ENCODE measurements at places on chromosomes 2 and 18.

DNA sequence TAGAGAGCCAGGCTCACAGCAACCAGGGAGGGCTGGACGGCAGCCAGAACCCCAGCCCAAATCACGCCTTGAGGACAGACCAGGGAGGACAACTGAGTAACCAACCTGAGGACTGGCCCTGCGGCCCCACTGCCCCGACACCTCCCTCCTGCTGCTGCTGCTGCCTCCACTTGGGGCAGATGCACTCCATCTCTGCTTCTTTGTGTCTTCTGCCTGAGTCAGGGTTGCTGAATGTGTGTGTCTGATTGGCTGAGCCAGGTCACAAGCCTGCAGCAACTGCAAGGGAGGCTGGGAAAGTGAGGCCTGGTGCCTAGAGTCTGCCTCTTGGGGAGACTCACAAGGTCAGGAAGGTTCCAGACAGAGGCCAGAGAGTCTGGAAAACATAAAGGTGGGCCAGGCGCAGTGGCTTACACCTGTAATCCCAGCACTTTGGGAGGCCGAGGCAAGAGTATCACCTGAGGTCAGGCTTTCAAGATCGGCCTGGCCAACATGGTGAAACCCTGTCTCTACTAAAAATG is 83.4 kb downstream of the ZFP36L2 start:
- DNase-seq, result no peak

DNA sequence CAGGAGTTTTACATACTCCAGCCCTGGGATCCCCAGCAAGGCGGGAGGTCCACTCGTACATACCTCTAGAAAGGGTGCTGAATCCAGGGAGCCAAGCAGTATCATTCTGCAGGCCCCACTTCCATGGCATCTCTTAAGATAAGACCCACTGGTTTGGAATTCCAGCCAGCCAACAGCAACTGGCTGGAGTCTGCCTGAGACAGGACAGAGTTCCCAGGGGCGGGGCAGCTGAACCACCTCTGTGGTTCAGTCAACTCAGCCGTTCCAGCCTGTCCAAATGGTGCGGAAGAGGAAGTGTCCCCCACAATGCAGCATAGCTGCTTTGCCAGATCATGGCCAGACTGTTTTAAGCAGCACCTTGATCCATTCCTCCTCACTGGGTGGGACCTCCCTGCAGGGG is 33.2 kb downstream of the ZNF892 start:
- DNase-seq, result no peak

GRCh38 chr2:42999856-43000241 is 207.5 kb upstream of the HAAO start:
- DNase-seq, result no peak

DNA sequence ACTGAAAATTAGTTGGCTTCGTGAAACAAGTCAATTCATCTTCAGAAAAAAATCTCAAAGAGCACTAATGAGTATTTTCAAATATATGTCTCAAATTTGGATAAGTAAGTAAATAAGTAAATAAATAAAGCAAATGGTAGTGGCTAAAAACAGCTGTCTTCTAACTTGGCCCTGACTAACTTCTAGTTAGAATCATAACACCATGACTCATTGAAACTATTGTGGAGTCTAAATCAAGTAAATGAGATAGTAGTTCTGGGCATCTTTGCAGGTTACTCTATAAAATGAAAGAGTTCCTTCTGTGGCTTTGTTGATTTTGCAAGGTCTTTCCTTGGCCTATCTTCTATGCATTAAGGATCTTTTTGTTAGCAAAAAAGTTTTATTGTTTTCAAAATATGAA is 110.7 kb downstream of the SLC8A1 start:
- no peak for DNase-seq

DNA sequence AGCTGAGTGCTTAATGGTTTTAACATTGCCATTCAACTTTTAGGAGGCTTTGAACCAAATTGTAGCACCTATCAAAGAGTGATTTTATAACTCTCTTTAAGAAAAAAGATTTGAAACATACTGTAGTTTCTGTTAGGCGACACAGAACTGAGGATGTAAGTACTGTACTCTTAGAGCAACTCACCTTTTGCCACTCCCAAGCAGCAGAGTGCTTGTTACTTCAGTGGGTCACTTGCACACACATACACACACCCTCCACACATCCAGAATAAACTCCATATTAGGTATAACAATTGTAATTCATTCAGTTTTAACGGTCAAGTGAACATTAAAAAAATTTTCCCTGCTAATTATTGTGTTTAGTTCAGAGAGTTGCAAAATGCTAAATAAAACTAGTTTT is 118.3 kb downstream of the CAMKMT start:
- no peak for DNase-seq

DNA sequence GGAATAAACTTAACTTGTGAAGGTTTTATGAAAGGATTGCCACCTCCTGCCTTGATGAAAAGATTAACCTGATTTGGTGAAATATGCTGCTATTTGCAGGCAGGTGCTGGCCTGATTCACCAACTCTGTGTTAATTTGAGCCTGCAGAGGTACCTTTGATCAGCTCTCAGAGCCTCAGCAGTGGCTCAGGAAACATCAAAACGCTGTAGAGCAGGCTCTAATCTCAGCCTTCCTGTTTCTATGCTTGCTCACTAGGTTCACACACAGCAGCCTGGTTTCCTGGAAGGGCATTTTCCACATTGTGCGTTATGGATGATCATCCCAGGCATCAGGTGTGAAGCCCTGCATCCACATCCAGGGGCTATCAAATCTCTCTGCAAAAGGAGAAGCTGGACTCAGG is 16.9 kb downstream of the TGIF1 start:
- no peak for DNase-seq

GRCh38 chr2:30679426-30680088 is 127.7 kb downstream of the CAPN13 start:
- peak; percentile 73 for DNase-seq

- DNase-seq, result peak; percentile 97
Observed at GRCh38 chr2:45119855-45120254, 110.6 kb upstream of the SIX2 start.

DNA sequence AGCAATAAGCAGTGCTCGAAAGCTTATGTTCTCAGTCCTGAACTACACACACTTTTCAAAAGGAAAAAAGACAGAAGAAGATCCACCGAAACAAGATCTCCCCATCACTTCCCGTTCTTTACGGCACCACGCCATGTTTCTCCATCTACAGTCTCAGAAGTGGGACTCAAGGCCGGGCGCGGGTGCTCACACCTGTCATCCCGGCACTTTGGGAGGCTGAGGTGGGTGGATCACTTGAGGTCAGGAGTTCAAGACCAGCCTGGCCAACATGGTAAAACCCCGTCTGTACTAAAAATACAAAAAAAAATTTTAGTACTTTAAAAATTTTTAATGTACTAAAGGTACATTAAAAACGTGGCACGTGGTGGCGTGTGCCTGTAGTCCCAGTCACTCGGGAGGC is 31.2 kb downstream of the ZNF516 start:
- no peak for DNase-seq

DNA sequence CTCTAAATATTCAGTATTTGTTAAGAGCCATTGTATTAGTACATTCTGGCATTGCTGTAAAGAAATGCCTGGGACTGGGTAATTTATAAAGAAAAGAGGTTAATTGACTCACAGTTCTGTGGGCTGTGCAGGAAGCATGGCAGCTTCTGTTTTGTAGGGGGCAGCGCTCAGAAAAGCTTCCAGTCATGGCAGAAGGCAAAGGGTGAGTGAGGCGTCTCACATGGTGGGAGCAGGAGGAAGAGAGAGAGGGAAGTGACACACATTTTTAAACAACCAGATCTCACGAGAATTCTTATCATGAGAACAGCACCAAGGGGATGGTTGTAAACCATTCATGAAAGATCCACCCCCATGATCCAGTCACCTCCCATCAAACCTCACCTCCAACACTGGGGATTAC is 13.8 kb upstream of the CCDC102B start:
- DNase-seq, result no peak

Measured in AG10803 (cell line).